Right renal cortex interstitium (tissue), 3 donors: ENCODE measurements at places on chromosomes 4 and X.

DNA sequence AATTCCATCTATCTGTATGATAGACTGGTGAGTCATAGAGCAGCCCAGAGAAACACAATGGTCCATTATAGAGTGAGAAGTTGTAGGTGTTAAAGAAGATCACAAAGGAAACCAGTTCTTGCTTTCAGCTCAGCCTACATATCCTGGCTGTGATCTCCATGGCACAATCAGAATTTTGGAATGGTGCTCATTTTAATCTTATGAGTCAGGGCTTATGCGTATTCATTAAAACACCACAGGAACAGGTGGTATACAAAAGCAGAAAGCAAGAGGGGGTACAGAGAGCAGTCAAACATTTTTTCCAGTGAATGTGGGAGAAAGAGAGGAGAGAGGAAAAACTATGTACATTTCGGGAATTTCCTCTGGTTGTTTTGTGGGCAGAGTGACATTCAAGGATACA is 126.9 kb downstream of the MFAP3L start:
- no peak for DNase-seq

- DNase-seq = no peak
Measured at GRCh38 chr4:147837435-147837834, 105.5 kb downstream of the ARHGAP10 start.

DNA sequence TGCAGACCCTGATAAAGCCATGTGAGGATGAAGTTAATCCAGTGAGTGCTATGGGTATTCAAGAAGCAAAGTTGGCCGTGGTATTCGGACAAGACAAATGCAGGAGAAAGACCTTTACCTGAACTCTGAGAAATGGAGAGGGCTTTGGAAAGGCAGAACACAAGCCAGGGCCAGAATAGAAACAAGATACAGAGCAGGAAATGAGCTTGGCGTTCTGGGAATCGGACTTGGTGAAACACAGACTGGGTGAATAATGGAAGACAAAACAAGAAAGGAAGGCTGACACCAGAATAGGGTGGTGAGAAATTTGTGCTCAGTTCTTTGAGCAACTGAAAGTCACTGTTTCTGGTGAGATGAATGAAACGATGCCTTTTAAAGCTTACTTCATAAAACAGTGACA is 83.3 kb downstream of the VEGFC start:
- DNase-seq = no peak

DNA sequence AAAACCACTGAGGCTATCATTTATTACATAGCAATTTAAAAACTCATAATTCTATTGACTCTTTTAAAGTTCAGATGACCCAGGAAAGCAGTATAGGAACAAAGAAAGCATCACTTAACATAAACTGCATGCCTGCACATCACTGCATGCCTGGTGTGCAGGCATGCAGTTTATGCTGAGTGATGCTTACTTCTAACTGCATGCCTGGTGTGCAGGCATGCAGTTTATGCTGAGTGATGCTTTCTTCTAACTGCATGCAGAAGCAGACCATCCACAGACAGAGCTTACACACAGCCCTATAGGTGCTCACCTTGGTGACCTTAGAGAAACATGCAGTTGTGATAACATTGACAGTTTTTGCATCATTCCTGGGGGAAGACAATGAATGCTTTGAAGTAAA is 17.0 kb downstream of the SDAD1 start:
- DNase-seq = no peak

- no peak for DNase-seq
Measured at GRCh38 chr4:78876568-78877320, 62.5 kb downstream of the PAQR3 start.

DNA sequence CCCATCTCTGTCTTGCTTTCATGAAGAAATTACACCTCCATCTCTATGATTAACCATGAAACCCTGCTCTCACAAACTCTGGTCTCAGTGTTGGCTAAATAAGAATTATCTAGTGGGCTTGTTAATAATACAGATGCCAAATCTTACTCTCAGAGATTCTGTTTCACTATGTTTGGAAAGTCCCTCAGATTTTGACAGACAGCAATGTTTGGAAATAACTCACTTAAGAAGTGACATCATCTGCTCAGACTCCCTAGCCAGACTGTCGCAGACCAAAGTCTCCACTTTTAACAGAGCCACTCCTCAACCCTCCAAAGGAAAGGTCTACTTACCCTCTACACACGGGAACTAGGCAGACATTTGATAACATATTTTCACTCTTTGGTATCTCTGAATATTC is 328.5 kb upstream of the FGF16 start:
- DNase-seq = no peak

GRCh38 chrX:148588649-148589310 is 88.4 kb downstream of the AFF2 start:
- DNase-seq = no peak

DNA sequence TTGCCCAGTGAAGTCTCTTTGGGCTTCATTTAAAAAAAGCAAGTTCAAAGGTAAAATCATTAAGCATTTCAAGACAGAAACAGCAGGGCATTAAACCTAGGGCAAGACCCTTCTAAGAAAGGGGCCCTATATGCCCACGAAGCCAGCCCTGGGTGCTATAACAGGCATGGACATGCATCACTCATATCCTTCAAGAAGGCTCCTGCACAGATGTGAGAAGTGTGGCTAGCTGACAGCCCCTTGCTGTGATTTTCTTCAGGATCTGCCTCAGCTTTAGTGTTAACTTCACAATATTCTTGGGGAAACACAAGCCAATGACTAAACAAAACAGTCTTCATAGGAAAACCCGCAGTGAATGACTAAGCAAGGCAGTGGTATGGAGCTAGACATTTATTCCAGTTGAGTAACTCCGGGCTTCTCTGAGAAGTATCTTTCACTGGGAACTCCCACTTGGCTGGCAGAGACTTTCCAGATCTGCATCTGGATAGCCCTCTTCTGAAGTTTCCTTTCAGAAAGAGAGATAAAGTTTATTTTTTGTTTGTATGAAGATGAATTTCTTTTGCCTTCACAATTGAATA is 11.9 kb upstream of the MAOA start:
- DNase-seq = no peak

- no peak for DNase-seq
Measured at GRCh38 chrX:66015152-66015831, 24.6 kb downstream of the VSIG4 start.

DNA sequence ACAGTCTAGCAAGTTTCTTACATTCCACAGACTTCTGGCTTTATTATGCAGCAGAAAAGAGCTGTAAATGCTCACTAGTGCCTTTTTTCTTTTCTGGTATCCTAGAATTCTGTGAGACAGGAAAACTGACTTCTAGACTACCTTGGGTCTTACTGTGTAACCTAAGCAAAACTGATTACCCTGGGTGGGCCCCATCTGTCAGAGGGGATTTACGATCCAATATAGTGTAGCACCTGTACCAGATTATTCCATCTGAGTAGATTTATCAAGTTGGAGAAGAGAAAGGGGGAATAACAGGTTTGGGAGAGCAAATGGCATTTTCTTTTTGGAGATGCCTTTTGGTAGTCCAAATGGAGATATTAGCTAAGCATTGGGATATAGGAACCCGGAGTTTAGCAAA is 46.7 kb downstream of the FSTL5 start:
- no peak for DNase-seq

- DNase-seq = no peak
Measured at GRCh38 chr4:140316799-140317198, 56.6 kb upstream of the SCOC start.

DNA sequence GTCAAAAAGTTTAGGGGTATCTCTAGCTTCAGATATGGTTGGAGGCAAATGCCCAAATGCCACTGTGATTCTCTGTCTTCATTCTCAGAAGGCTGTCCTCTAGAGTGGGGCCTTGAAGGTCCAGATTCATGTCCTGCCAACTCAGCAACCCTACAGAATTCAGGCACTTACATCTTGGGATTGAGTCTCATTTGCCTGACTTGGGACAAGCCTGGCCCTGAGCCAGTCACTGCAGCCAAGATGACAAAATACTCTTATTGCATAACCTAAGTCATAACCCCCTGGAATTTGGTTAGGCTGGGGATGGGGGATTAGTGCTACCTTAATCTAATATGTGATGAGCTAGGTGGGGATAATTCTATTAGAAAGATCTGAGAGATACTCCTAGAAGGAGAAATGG is 100.5 kb downstream of the AREG start:
- DNase-seq = no peak

DNA sequence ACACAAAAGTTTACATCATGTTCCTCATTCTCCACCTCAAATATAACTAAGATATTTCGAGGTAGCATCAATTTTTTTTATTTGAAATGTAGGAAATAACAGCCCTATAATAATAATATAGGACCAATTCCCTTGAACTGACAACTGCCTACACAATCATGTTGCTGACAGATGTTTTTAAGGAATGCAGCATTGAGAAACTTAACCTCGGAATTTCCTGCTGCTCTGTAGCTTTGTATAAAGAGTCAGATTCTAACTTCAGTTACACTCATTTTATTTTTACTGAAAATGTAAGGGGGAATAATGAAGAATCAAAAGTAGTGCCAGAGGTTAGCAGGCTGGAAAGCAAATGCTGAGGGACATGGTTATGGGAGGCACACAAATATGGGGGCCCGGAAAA is 235.8 kb downstream of the RBMX2 start:
- DNase-seq = no peak

DNA sequence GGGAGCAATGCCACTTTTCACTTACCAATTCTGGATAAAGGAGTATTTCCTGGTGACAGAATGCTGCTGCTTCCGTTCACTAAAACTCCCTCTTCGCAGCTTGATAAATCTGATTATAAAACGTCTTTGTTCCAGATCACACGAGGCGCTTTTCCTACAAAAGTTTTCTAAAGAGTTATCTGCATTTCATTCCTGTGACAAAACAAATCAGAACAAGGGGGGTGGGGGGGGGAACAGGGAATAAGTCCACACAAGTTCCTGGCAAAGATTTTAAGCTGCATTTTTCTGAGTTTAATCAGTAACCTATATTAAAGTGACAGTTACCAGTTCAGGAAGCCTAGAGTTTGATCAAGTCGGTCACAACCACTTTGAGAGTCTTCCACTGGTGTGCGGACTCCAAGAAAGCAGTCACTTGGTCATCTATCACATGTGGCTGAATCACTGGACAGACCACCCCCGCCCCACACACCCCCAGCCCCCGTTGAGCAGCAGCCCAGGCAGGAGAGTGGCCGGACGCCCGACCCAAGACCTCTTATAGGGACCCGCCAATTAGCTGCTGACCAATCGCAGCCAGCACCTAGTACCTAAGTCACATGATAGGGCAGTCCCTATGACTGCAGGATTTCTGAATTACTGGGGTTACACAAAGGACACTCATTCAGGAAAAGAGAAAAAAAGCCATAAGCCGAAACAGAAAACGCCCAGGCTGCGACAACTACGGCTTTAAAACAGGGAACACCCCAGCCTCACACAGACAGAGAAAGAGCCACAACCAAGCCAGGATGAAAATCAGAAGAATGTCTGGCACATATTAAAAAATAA is 569.3 kb upstream of the DIPK2B start:
- no peak for DNase-seq

DNA sequence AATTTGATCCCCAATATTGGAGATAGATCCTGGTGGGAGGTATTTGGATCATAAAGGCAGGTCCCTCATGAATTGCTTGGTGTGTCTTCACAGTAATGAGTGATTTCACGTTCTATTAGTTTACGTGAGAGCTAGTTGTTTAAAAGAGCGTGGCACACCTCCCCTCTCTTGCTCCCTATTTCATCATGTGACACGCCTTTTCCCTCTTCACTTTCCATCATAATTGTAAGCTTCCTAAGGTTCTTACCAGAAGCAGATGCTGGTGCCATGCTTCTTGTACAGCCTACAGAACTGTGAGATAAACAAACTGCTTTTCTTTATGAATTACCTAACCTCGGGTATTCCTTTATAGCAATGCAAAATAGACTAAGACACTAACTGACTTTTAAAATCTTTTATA is 34.0 kb upstream of the FMR1 start:
- DNase-seq = no peak

GRCh38 chr4:16714191-16714590 is 184.3 kb downstream of the LDB2 start:
- DNase-seq = no peak

- no peak for DNase-seq
Measured at GRCh38 chr4:6896035-6896434, 13.6 kb upstream of the TBC1D14 start.

- no peak for DNase-seq
Measured at GRCh38 chrX:129823115-129823514, 20.6 kb downstream of the ZDHHC9 start.
